Neural progenitor cell (in vitro differentiated cells): ENCODE measurements at places on chromosomes 2 and 18. TPM values are rescaled to one million over a fixed set of nuclear protein-coding genes. Genes with fewer than 3 reads are reported as not detected.

DNA sequence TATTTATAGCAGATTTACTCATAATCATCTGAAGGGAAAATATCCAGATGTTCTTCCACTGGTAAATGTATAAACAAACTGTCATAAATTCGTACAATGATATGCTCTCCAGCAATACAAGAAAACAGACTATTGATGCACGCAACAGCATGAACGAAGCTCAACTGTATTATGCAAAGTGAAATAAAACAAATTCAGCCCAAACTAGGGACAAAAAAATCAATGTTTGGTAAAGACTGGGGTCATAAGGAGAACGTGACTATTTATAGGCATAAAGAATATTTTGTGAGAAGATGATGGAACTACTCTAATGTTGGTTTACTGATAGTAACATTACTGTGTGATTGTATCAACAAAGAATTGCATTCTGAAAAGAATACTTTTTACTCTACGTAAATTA, 1276.7 kb upstream of the DDX18 start:
- H3K36me3 ChIP-seq = no peaks in the 10 kb centered on the region
- H3K27me3 ChIP-seq = no peaks in the 10 kb centered on the region
- no peak for DNase-seq

Gene TSGA10
- 5.8 and 6.6 TPM in 2 replicates for total RNA-seq

Gene KCNJ3
- 0.26 and 0.77 TPM in 2 replicates for total RNA-seq

DNA sequence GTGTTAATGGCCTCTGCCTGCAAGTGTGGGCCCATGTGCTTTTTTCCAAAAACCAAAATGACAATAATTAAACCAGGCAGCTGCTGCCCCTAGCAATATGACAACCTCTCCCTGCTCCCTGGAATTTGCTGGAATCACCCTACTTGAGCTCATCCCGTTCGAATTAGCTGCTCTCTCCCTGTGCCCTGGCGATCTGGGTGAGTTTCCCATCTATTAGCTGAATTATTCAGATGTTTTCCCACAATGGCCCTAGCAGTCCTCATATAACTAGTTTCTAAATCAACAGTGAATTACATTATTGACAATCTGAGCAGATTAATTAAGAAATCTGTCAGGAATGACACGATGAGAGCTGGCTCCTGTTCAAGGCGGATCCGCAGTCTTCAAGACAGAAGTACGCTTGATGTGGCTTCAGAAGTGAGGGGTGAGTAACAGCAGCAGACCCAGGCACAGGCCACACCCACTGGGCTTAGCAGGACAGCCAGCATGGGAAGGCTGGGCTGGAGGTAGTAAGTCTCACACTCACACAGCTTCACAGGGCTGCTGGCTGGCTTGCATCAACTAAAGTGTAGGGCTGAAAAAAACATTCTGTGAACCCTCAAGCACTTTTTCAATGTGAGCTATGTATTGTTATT, 366.2 kb upstream of the ID2 start:
- no peaks in the 10 kb centered on the region for H3K36me3 ChIP-seq
- H3K27ac ChIP-seq = no peak overlapping the region
- H3K27me3 ChIP-seq = no peaks in the 10 kb centered on the region
- no peak overlapping the region for H3K4me3 ChIP-seq

Gene CCDC68
- total RNA-seq = not detected in 2 replicates

DNA sequence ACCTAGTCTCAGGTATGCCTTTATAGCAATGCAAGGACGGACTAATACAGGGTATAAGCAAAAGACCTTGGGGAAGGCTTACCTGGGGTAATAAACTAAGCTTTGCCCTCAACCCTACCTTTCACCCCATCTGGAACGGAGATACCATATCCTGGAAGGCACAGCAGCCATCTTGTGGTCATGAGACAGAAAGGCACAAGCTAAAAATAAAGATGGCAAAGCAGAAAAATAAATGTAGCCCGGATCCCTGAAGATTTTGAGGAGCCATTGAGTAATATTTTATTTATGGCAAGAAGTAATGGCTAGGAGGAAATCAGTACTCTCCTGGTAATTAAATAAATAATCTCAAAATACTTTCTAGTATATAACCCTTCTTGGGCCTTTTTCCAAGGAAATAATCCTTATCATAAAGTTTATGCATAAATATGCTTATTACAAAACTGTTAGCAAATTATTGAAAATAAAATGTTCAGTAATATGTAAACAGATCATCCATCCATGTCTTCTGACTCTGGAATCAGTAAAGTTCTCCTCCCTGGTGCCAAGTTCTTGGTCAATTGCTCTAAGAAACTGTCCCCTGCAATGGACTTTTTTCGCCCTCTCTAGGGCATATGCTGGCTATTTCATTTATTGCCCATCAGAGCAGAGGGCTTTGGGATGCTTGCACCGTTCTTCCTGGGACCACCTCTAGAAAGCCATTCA, 198.7 kb downstream of the SPP2 start:
- no peak for DNase-seq
- no peaks in the 10 kb centered on the region for H3K36me3 ChIP-seq
- no peak overlapping the region for H3K4me3 ChIP-seq
- H3K4me1 ChIP-seq = peaks cover 7% of the 10 kb centered on the region

DNA sequence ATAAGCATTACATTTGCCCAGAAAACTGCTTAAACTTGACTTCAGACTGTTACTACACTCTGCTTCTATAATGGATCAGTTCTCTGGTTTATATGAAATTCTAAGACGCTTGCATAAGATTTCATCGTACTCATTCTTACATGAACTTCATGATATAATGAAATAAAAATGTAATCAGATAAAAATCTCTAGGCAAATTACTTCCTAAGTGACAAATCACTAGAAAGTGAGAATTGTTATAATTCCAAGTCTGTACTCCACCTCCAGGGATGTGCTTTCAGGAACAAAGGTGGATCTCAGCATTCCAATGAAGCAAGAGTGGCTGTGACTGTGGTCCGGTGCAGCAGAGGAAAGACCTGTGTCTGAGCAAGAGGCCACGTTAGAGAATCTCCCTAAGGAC, 226.2 kb downstream of the PIEZO2 start:
- peaks cover 3% of the 10 kb centered on the region for H3K4me1 ChIP-seq
- H3K27ac ChIP-seq = no peak overlapping the region
- no peaks in the 10 kb centered on the region for H3K36me3 ChIP-seq
- H3K4me3 ChIP-seq = no peak overlapping the region

GRCh38 chr2:174552880-174553279, 44.7 kb downstream of the WIPF1 start:
- no peaks in the 10 kb centered on the region for H3K27me3 ChIP-seq
- H3K27ac ChIP-seq = no peak overlapping the region
- H3K4me3 ChIP-seq = no peak overlapping the region
- no peak for DNase-seq
- no peaks in the 10 kb centered on the region for H3K36me3 ChIP-seq

Gene MRPS5
- 56.2 and 75.2 TPM in 2 replicates for total RNA-seq

DNA sequence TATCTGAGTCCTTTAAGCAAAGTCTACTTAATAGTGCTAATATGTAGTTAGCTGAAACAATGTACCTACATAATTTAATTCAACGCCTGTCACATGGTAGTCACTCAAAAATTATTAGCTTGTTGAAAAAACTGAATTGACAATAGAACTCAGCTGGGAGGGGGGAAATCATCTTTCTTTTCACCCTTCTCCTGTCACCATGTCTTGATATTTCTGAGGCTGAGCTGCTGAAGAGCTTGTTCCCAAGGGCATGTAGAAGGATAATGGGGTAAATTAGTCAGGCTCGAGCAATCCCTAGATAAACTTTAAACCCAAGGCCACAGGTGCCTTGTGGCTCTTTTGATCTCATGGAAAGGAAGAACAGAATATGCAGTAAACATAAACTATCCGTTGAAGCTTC, 339.6 kb upstream of the LRATD1 start:
- H3K36me3 ChIP-seq = no peaks in the 10 kb centered on the region
- H3K4me1 ChIP-seq = no peaks in the 10 kb centered on the region
- no peak overlapping the region for H3K4me3 ChIP-seq
- no peaks in the 10 kb centered on the region for H3K27me3 ChIP-seq

GRCh38 chr2:104794441-104794840, 59.5 kb upstream of the POU3F3 start:
- H3K4me1 ChIP-seq = peaks cover 33% of the 10 kb centered on the region
- H3K4me3 ChIP-seq = no peak overlapping the region
- DNase-seq = no peak
- H3K27ac ChIP-seq = no peak overlapping the region
- no peaks in the 10 kb centered on the region for H3K27me3 ChIP-seq

Gene FZD7
- 79.4 and 106 TPM in 2 replicates for total RNA-seq

- no peak overlapping the region for H3K27ac ChIP-seq
- H3K27me3 ChIP-seq = peaks cover 99% of the 10 kb centered on the region
- H3K36me3 ChIP-seq = no peaks in the 10 kb centered on the region
- peak overlapping the region; percentile 50 for H3K4me3 ChIP-seq
Measured at GRCh38 chr2:120442923-120443571, 97.1 kb downstream of the INHBB start.

DNA sequence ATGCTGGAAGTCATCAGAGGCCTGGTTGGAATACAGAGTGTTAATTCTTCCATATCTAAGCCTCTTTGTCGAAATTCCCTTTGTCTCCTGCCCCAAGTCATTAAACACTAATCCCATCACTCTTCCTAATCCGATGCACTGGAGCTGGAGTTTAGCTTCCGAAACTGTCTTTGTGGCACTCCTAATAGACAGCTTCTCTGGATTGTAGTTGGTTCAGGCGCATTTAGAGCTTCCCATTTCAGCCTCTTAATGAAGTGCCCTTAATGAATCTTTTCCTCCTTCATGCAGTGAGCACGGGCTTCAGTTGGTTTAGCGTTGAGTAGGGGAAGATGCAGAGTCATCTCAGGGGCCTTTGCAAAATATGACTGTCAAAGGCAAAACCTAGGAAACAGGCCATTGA, 72.2 kb upstream of the MEIS1 start:
- no peaks in the 10 kb centered on the region for H3K27me3 ChIP-seq
- H3K27ac ChIP-seq = peak overlapping the region; percentile 81
- H3K4me1 ChIP-seq = peaks cover 64% of the 10 kb centered on the region
- H3K4me3 ChIP-seq = peak overlapping the region; percentile 11
- H3K36me3 ChIP-seq = no peaks in the 10 kb centered on the region

Gene PROC
- 0.25 TPM in 1 of 2 replicates, not detected in the other for total RNA-seq

GRCh38 chr2:240647503-240648154, 22.3 kb downstream of the GPR35 start:
- H3K27me3 ChIP-seq = peaks cover 8% of the 10 kb centered on the region
- no peaks in the 10 kb centered on the region for H3K36me3 ChIP-seq
- peak; percentile 22 for DNase-seq
- peaks cover 21% of the 10 kb centered on the region for H3K4me1 ChIP-seq

DNA sequence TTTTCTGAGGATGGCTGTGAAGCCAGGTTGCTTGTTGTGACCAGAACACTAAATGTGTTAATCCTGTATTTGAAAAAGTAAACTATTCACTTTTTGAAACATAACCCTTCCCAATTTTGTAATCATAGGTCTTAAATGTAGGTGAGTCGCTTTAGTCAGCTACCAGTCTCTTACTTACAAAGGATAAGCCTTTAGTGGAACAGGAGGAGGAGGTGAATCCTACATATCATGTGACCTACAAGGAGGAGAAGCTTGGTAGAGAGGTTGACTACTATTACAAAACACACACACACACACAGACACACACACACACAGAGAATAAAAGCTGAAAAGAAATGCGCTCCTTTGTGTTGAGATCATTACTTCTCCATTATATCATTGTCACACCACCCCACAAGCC, 59.9 kb upstream of the SPAG16 start:
- H3K27me3 ChIP-seq = no peaks in the 10 kb centered on the region
- no peak overlapping the region for H3K27ac ChIP-seq
- H3K4me3 ChIP-seq = no peak overlapping the region
- H3K4me1 ChIP-seq = no peaks in the 10 kb centered on the region

Gene HDAC4
- total RNA-seq = 36.0 and 40.8 TPM in 2 replicates

DNA sequence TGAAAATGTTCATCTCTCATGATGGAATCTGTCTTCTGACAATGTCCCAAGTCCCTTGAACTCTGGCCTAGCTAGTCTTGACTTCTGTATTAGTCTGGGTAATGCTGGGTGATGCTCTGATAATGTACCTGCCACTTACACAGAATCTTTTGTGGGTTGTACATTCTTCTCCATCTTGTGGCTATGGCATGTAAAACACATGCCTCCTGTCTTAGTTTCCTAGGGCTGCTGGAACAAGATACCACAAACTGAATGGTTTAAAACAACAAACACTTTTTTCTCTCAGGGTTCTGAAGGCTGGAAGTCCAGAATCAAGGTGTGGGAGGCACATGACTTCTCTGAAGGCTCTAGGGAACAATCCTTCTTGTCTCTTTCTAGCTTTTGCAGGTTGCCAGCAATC, 57.1 kb downstream of the RAPGEF4 start:
- H3K4me3 ChIP-seq = no peak overlapping the region
- DNase-seq = no peak
- H3K27me3 ChIP-seq = no peaks in the 10 kb centered on the region
- no peak overlapping the region for H3K27ac ChIP-seq
- no peaks in the 10 kb centered on the region for H3K4me1 ChIP-seq

- H3K4me1 ChIP-seq = peaks cover 59% of the 10 kb centered on the region
- H3K27ac ChIP-seq = no peak overlapping the region
- H3K27me3 ChIP-seq = no peaks in the 10 kb centered on the region
- peak; percentile 66 for DNase-seq
Measured at GRCh38 chr18:47204908-47205522, 28.9 kb upstream of the IER3IP1 start.

DNA sequence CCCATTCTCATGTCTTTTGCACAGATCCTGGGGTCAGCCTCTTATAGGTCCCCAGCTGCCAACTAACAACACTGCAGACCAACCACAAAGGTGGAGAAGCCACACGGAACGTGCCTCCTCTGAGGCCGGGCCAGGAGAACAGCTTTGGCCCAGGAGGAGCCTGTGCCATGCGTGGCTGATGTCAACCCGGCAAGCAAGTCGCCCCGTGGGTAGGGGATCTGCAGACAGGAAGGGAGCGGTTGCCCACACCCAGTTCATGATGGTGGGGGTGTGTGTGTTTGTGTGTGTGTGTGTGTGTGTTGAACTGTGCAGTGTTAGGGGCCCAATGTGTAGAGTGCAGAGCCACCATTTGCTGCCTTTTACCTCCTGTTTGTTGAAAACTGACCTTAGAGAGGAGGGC, 2.4 kb upstream of the CLEC4F start:
- H3K4me1 ChIP-seq = no peaks in the 10 kb centered on the region
- no peak for DNase-seq
- H3K27ac ChIP-seq = no peak overlapping the region
- no peak overlapping the region for H3K4me3 ChIP-seq
- H3K27me3 ChIP-seq = no peaks in the 10 kb centered on the region
- H3K36me3 ChIP-seq = no peaks in the 10 kb centered on the region

Gene CHRNA1
- 0.11 TPM in 1 of 2 replicates, not detected in the other for total RNA-seq

DNA sequence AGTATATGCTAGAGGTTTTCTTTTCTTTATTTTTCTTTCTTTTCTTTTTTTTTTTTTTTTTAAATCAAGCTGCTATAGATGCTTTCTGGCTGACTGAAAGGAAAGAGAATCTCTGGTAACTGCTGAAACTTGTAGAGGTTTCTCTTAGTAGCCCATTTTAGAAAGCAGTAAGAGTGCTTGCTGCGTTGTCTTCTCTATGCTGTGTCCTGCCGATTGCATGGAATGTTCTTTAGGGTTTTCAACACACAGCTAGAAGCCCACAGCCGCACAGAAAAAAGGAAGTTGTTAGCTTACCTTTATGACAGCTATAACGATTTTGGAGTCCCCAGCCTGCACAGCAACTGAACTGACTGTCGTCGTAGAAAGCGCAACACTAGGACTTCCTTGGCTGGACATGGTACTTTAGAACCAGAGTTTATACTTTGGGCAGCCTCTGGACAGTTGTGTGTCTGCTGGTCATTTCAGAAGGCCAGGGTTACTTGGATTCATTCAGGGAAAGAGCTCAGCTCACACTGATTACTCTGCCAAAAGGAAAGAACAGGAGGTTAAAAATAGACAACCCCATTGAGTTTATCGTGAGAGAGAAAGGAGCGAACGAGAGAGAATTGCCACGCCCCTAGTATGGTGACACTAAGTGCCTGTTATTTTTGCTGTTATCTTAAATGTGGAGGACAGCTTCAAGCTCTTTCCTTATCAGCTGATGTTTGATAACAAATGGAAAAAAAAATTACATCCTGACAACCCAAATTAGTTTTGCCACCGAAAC, at the start of gene CCDC141:
TSS of gene CCDC141 (minus strand) at position 592 of the 766 bp plus-strand sequence. CDS start at position 396, 196 bp downstream.
- no peaks in the 10 kb centered on the region for H3K36me3 ChIP-seq
- H3K4me3 ChIP-seq = no peak within 1 kb of the TSS
- H3K27me3 ChIP-seq = no peaks in the 10 kb centered on the region
- DNase-seq = no peak

Gene AMMECR1L
- 19.0 and 21.0 TPM in 2 replicates for total RNA-seq
